ENCODE measurements at places on chromosomes 4 and X.

DNA sequence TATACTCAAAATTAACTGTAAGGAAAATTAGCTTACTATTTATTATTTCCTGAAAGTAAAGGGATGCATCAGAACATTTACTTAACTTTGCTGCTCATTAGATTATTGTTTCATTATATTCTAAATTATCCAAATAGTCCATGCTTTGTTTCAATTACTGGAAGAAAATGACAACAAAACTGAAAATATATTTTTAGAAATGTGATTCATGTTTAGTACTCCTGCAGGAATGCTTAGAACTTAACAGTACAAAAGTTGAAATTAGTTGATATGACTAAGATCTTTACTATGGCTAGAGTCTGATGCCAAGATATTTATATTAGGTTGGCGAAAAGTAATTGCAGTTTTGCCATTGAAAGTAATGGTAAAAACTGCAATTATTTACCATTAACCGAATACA, 660.5 kb upstream of the PABPC4L start:
- DNase-seq = no peak

GRCh38 chrX:76147106-76147505, 25.8 kb upstream of the PBDC1 start:
- DNase-seq = no peak

DNA sequence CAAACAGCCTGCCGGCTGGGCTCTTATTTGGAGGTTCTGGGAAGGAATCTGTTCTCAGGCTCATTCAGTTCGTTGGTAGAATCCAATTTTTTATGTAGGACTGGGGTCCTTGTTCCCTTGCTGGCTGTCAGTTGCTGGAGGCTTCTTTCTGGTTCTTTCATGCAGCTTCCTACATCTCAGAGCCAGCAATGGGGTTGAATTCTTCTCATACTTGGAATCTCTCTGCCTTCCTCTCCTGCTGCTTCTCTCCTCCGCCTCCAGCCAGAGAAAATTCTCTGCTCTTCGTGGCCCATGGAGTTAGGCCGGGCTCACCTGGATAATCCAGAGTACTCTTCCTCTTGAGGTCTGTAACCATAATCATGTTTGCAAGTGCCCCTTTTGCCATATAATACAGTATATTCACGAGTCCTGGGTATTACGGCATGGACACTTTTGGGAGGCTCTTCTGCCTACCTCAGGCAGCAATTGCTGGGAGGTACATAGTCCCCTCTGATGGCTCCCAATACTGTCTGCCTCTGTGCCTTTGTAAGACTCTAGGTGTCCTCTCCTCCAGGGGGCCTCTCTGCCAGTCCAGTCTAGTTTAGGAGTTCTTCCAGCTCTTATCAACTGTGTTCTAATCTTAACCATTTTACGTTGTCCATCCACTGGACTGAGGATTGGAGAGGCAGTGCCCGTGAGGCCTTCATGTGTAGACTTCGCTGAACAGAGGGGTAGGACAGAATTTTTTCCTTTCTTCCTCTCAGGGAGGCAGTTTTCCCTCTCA, 2.2 kb downstream of the TRMT44 start:
- no peak for DNase-seq

GRCh38 chr4:24805067-24805466, 9.7 kb downstream of the SOD3 start:
- no peak for DNase-seq

- DNase-seq = no peak
These were observed 15.9 kb upstream of the SPARCL1 start for GRCh38 chr4:87545052-87545451.

Data from nucleus accumbens (tissue), 56 donors.